ENCODE measurements at places on chromosomes 7 and 10.

DNA sequence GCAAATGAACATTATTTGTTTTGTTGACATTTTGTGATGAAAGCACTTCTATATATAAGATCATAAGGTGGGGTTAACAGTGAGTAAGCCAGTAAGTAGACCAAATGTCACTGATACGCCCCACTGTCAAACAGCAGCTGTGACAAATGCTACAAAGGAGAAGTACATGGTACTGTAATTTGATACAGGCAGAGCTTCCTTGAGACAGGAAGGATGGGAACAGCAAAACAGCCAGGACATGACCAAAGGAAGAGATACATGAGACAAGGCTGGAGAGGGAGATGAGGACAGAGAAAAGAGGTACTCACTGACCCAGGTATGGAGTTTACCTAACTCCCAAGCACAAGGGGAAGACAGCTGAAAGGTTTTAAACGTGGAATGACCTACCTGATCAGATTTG lies 127.0 kb downstream of the SRPK2 start:
- no peak for DNase-seq

DNA sequence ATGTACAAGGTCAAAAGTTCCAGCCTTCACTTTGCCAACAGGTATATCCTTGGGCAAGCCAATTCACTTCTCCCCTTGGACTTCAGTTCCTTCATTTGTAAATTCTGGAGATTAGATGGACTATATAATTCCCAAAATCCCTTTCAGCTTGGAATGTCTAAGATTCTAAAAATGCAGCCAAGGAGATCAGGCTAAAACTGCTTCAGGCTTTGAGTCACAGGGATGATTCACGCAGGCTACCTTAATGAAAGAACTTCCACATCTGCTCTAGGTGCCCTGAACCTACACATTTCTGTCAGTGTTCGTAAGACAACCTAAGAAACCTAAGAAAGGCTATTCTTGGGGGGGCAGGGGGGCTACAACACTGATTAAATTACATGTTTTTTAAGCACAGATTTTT lies 7.1 kb downstream of the CPVL start:
- no peak for DNase-seq

DNA sequence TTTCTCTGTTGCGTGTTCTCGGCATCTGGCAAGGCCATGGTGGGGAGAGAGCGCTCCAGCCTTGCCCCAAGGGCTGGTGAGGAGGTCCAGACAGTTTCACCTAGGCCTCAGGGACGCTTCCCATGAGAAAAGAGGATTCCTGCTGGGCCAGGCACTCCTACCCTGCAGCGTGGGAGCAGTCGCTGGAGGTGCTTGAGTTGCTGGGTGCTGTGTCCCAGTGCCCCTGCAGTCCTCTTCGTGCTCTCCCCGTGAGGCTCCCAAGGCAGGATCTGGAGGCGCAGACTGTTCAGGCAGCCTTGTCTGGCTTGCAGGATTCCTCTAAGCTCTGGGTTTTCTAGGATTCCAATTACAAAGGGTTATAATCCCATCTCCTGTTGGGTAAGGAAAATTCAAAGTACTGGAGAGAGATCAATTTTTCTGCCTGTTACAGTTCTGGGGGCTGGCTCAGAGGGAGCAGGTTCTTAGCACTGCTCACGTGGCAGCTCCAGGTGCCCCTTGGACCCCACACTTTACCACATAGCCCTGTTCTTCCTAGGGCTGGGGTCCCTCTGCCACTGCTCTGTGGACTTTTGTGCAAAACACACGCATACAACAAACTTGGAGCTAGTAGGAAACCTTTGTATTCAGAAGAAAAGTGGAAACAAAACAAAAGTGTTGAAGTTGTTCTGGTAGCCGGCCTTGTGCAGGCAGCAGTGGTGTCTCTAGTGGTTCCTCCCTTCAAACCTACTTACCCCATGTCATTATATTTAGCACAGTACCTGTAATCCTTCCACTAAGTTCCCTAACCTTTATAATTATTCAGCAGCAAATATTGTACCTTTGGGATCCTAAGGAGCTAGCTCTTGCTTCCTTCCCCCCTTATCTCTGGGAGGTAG lies 60.5 kb downstream of the CCNY start:
- no peak for DNase-seq

DNA sequence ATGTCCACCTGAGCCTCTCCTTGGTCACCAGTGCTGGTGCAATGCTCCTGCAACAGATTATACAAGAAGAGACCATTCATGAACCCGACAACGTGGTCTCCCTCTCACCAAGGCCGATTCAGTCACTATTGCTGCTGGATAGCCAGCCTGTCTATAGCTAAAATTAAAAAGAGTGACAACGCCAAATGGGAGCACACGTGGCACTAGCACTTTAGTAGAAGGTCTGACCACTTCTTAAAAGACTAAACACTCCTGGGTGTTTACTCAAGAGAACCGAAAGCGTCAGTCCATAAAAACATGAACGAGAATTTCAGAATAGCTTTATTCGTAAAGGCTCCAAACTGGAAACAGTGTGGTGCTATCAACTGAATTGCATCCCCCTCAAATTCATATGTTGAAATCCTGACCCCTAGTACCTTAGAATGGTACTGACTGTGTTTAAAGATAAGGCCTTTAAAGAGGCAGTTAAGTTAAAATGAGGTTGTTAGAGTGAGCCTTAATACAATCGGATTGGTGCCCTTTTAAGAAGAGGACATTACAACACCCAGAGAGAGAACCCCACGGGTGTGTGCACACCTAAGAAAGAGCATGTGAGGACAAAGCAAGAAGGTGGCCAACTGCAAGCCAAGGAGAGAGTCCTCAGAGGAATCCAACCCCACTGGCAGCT lies 4.4 kb upstream of the GALNTL5 start:
- DNase-seq: no peak

DNA sequence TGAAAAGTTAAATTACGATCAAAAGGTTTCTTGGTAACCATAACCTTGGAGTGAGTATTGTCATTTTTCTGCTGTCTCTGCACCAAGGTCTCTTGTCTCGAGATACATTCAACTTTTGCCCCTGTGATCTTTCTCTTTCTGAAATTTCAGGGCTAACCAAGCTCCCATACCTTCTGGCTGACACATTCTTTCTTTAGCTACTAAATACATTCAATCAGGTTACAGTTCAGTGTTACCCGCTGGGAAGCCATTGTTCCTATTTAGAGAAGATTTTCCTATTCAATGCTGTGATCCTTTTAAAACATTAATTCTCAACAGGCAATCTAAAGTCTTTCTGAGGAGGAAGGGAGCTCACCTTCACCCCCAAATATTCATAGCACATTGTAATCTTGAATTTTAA lies 22.9 kb upstream of the DMTF1 start:
- DNase-seq: no peak

DNA sequence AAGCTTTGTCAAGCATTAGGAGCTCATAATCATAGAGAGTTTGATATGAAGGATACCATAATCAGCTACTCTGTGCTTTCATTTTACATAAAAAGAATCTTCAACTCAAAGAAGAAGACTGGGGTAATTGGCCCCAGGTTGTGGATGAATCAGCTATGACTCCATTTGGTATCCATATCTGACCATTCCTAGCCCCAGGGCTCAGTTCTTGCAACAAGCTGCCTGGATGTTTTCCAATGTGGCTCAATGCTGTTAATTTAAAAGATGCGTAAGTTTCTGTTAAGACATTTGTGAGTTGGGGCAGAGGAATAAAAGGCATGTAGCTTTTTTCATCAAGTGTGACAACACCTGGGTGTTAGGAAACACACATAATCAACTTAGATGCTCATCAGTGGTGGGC lies 951.1 kb downstream of the NRG3 start:
- DNase-seq: no peak

- no peak for DNase-seq
Measured at GRCh38 chr10:105973360-105973759, 1191.1 kb downstream of the SORCS1 start.

DNA sequence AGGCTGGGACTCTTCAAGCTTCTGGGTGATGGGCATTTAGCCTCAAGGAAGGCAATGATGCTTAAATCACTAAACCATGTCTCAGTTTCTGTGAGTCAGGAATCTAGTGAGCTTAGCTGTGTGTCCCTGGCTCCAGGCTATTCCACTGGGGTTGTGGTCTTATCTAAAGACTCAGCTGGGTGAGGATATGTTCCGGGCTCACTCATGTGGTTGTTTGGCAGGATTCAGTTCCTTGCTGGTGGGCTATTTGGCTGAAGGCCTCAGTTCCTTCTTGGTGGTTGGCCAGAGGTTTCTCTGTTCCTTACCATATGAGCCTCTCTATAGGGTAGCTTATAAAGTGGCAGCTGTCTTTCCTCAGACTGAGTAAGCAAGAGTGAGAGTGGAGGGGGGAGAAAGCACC lies 12.0 kb downstream of the EVX1 start:
- DNase-seq: peak; percentile 96

- no peak for DNase-seq
Measured at GRCh38 chr7:72249106-72249505, 163.0 kb downstream of the CALN1 start.

DNA sequence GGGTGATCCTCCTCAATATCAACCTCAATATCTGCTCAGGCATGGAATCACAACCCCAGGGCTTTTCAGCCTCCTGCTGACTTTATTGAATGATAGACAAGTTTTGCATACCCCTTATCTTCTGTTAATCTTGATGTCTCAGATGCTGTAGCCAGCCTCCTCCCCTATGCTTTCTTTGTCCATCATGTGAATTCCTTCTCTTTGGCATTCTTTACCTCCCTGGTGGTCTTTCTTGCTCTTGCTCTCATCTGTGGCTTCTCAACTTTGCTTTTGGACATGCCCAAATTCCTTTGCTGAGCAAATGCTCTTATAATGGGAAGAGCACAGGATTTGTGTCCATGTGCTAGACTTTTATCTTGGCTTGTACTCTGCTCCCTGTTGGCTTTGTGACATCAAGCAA lies 73.4 kb upstream of the FAM13C start:
- DNase-seq: no peak

DNA sequence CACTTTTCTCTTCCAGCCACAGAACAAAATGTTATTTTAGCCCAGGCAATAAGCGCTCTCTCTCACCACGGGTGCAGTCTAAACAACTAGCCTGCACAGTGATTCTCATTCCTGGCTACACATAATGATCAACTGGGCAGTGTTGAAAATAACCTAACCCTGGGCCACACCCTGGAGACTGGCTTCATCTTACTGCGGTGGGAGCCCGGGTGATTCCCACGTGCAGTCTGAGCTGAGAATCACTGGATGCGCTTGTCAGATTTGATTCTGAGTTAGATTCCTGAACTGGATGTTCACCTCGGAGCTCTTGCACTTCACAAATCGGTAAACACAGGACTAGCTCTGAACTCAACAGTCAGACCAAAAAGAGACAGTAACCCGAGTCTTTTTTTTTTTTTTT lies 14.9 kb downstream of the ZC3HAV1 start:
- peak; percentile 93 for DNase-seq

DNA sequence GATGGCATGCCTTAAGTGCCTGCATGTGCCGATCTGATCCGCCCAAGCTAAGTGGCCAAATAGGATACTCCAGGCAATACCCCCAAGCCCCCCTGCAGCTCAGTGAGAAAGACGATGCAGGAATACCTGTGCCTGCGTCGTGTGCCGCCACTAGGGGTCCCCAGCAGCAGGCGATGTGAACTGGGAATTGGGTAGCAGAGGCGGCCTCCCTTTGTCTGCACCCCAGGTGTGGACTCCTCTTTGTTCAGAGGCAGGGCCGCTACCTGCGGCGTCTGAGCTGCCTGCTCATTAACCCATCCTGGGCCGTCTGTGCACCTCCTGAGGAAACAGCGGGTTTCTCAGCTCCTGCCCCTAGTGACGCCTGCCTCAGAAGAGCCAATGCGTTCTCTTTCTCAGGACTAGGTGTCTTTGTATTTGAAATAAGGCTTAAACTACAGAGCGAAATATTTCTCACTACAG lies 4.8 kb upstream of the CHN2 start:
- DNase-seq: peak; percentile 73

GRCh38 chr7:135726911-135727673 lies 894 bp downstream of the SLC13A4 start:
- DNase-seq: no peak

DNA sequence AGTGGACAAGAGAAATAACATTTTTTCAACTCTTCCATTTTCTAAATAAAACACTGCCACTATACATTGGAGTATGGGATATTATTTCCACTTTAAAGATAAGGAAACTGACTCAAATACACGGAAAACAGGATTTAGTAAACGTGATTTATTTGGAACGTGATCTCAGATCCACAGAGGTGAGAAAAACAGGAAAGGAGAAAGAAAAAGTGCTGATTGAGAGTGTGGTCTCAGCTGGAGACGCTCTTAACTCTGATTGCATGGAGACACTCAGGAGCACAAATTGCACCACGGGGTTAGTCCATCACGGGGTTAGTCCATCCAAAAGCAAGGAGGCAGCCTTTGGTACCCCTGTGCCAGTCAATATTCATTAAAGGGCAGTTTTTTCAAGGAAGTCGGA lies 142.5 kb downstream of the GNAT3 start:
- DNase-seq: no peak

GRCh38 chr7:134782121-134782623 lies 2.7 kb downstream of the CALD1 start:
- peak; percentile 65 for DNase-seq

DNA sequence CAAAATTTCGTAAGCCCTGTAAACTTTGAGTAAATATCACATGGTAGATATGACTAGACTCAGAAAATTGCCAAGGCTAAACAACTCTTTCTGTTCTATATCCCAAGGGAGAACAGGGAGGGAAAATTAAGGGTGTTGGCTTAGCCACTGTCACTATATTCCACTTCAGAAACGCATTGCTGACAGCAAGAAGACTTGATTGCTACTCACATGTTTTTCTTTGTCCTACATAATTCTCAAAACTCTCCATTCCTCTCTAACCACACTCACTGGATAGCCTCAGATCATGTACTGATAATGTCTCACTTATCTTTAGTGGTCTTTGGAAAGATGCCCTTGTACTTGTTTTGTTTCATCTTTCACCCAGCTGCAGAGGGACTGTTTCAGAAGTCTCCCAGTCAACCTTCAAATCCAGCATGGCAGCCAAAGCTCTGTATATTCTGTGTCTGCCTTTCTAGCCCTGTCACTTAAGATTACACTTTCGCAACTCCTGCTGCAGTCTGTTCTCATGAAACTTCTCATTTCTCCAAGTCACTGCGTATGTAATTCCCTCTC lies 582.4 kb upstream of the FZD8 start:
- no peak for DNase-seq

DNA sequence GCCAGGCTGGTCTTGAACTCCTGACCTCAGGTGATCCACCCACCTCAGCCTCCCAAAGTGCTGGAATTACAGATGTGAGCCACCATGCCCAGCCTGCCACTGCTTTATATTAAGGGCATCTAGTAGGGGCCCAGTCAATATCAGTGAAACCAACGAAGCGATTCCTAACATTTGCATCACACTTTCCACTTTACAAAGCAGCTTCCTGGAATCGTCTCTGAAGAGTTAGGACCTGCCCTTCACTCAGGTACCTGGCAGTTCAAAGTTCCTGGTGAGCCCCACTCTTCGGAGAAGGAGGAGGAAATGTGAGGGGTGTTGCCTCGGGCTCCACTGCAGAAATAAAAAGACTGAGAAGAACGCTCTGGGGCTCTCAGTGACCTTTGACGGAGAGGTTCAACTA lies 31.1 kb upstream of the EZH2 start:
- DNase-seq: no peak

- no peak for DNase-seq
Measured at GRCh38 chr10:119863951-119864565, 8.6 kb downstream of the MCMBP start.

GRCh38 chr7:156566812-156567549 lies 73.6 kb upstream of the RNF32 start:
- no peak for DNase-seq

All from osteoblast (primary cell).